Epithelial cell of alveolus of lung (primary cell): ENCODE measurements at places on chromosomes 6 and 20. TPM values are rescaled to one million over a fixed set of nuclear protein-coding genes. Genes with fewer than 3 reads are reported as not detected.

The SNAI1 gene
- total RNA-seq = 11.7 and 12.4 TPM in 2 replicates

The TRIM15 gene
- total RNA-seq = not detected in 2 replicates

The FOXQ1 gene
- total RNA-seq = 0.39 and 4.9 TPM in 2 replicates

The TRAPPC3L gene
- total RNA-seq = not detected in 2 replicates

The ZSCAN16 gene
- 0.52 and 0.80 TPM in 2 replicates for total RNA-seq

The LYRM2 gene
- 15.4 and 18.8 TPM in 2 replicates for total RNA-seq

The PRIM2 gene
- 10.5 and 25.6 TPM in 2 replicates for total RNA-seq

The PDRG1 gene
- 6.6 and 13.5 TPM in 2 replicates for total RNA-seq

The KHDC1 gene
- total RNA-seq = 3.5 and 4.2 TPM in 2 replicates

The APOBEC2 gene
- not detected in 2 replicates for total RNA-seq

The HDGFL1 gene
- not detected in 2 replicates for total RNA-seq

The DEF6 gene
- total RNA-seq = 2.5 and 2.7 TPM in 2 replicates

The GRM1 gene
- total RNA-seq = 0.08 TPM in 1 of 2 replicates, not detected in the other

The PAX1 gene
- not detected in 2 replicates for total RNA-seq

The CDS2 gene
- total RNA-seq = 14.7 and 18.6 TPM in 2 replicates

The CCM2L gene
- total RNA-seq = 0.13 TPM in 1 of 2 replicates, not detected in the other

The TFAP2D gene
- not detected in 2 replicates for total RNA-seq

The THEMIS gene
- total RNA-seq = 0.13 TPM in 1 of 2 replicates, not detected in the other

The TCFL5 gene
- 8.0 and 15.4 TPM in 2 replicates for total RNA-seq

The TFAP2B gene
- not detected in 2 replicates for total RNA-seq

The POPDC3 gene
- total RNA-seq = 12.4 and 39.7 TPM in 2 replicates

The DEFB124 gene
- total RNA-seq = not detected in 2 replicates

The BPI gene
- total RNA-seq = 0.13 and 3.2 TPM in 2 replicates

The CGAS gene
- total RNA-seq = 7.1 and 8.7 TPM in 2 replicates

The ANKRD66 gene
- total RNA-seq = not detected in 2 replicates

The TSBP1 gene
- not detected in 2 replicates for total RNA-seq
